ENCODE measurements at places on chromosomes 2 and 18. TPM values are rescaled to one million over a fixed set of nuclear protein-coding genes. Genes with fewer than 3 reads are reported as not detected.

GRCh38 chr2:118091631-118092030, 3.4 kb downstream of the INSIG2 start:
- H3K27me3 ChIP-seq, result no peaks in the 10 kb centered on the region
- DNase-seq, result no peak
- H3K4me1 ChIP-seq, result peaks cover 11% of the 10 kb centered on the region

DNA sequence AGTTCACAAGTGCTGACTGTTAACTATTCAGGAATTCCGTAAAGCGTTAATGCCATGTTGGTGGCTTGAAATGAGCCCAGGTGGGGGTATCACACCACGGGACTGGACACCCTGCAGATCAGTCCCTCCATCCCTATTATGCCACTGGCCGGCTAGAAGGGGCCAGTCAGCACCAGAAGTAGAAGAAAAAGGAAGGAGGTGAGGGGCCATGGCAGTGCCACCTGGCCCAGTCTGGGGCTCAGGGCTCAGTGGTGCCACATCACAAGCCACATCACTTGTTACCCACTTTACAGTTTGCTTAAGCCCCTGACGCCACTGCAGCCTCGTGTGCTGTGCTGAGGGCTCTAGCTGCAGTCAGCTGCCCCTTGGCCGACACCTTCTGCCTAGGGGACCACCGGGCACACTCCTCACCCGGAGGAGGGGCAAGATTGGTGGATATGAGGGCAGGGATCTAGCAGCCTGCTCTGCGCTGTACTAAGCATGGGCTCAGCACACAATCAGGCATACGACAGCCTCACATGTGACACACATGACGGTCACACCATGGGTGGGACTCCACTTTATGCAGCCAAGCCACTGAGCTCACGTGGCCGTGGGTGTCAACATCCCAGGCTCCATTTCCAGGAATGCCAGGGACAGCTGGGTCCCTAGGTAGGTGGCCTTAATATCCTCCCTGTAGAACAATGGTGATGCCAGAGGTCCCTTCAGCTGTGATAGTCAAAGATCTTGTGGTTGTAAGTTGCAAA, 3.6 kb downstream of the LIMS2 start:
- no peak overlapping the region for H3K27ac ChIP-seq
- no peak overlapping the region for H3K4me3 ChIP-seq
- 0 out of 2 replicates have a peak, but pooled peaks cover 3% of the 10 kb centered on the region for H3K27me3 ChIP-seq
- H3K36me3 ChIP-seq, result no peaks in the 10 kb centered on the region
- DNase-seq, result no peak

DNA sequence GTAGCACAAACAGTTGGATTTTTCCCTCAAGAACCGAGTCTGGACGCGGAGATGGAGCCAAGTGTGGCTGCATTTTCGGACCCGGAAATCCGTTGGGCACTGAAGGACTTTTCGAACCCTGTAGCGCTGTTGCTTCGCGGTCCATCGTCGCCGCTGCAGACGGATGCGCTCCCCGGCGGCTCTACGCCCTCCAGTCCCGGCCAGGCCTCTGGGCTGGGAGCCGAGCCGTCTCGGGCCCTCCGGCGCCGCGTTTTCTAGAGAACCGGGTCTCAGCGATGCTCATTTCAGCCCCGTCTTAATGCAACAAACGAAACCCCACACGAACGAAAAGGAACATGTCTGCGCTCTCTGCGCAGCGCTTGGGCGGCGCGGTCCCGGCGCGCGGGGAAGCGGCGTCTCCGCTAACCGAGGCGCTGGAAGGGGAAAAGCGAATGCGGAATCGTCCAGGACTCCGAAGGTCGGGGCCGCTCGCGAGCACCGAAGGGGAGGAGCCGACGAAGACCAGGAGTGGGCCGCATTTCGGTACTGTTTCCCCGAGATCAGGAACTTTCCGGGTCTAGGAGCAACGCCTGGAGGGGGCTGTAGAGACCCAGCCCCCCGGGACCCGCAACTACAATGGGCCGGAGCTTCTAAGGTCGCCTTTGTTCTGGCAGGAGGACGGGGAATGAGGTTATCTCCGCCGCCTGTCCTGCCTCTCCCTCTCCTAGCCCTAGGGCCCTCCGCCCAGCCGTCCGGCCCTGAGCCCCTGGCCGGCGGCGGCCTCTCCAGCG, 3.2 kb downstream of the EMX1 start:
- no peaks in the 10 kb centered on the region for H3K4me1 ChIP-seq
- no peak overlapping the region for H3K27ac ChIP-seq
- no peaks in the 10 kb centered on the region for H3K36me3 ChIP-seq
- DNase-seq, result peak; percentile 57

TUBA3D gene
- total RNA-seq, result not detected

- H3K27me3 ChIP-seq, result no peaks in the 10 kb centered on the region
- H3K4me1 ChIP-seq, result peaks cover 21% of the 10 kb centered on the region
- H3K27ac ChIP-seq, result no peak overlapping the region
- no peak overlapping the region for H3K4me3 ChIP-seq
- no peak for DNase-seq
- no peaks in the 10 kb centered on the region for H3K36me3 ChIP-seq
These were observed 31.0 kb downstream of the TCF7L1 start for GRCh38 chr2:85164145-85164569.

- no peaks in the 10 kb centered on the region for H3K27me3 ChIP-seq
- H3K36me3 ChIP-seq, result no peaks in the 10 kb centered on the region
- H3K27ac ChIP-seq, result no peak overlapping the region
- H3K4me3 ChIP-seq, result no peak overlapping the region
These were observed 181.3 kb upstream of the ZEB2 start for GRCh38 chr2:144701259-144701658.

VWA3B gene
- not detected for total RNA-seq

GRCh38 chr2:120494446-120494845, 148.5 kb downstream of the INHBB start:
- H3K27me3 ChIP-seq, result no peaks in the 10 kb centered on the region
- DNase-seq, result peak; percentile 36
- no peak overlapping the region for H3K27ac ChIP-seq
- H3K4me3 ChIP-seq, result no peak overlapping the region
- no peaks in the 10 kb centered on the region for H3K4me1 ChIP-seq

DNA sequence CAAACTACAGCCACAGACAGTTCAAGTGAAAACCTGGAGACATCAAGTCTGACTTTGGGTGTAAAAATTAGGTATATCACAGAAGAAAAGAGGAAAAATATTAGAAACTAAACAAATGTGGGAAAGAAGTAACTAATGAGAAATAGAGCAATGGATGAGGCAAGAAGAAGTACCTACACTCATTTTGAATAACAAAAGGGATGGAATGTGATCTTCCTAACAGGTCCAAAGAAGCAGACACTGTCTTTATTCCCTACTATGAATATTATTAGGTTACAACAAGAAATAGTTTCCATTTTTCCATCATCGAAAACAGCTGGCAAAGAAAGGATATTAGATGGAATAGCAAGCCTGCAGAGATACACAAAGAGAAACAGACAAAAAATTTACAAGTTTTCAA, 486.3 kb upstream of the FSHR start:
- DNase-seq, result no peak
- H3K4me3 ChIP-seq, result no peak overlapping the region
- no peaks in the 10 kb centered on the region for H3K36me3 ChIP-seq

DNA sequence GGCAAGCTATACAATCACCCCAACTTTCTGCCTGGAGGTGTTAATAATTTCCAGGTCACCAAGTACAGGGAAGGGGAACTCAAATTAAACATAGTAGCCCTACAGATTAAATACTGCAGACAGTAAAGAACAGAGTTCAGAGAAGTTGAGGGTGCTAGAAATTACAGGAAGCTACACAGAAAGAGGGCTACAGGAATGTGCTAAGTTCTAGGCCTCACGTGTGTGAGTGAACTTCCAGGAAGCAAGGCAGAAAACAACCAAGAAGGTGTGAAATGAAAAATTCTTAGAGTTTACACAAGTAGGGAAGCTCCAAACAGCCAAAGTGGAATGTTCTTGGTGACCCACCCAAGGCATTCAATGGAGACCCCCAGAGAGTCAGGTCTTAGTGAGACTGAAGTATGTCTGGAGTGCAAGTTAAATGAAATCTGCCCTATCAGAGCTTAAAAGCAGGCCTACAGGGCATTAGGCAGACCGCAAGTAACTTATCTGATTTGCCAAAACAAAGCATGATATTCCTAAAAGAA, 58.1 kb upstream of the RNU4ATAC start:
- H3K36me3 ChIP-seq, result peaks cover 25% of the 10 kb centered on the region
- H3K4me3 ChIP-seq, result no peak overlapping the region
- no peak for DNase-seq
- peaks cover 44% of the 10 kb centered on the region for H3K4me1 ChIP-seq
- peak overlapping the region; percentile 31 for H3K27ac ChIP-seq
- H3K27me3 ChIP-seq, result no peaks in the 10 kb centered on the region

GRCh38 chr2:98091738-98092137, 4.8 kb downstream of the VWA3B start:
- no peaks in the 10 kb centered on the region for H3K36me3 ChIP-seq
- H3K27ac ChIP-seq, result no peak overlapping the region
- H3K4me1 ChIP-seq, result 0 out of 2 replicates have a peak, but pooled peaks cover under 1% of the 10 kb centered on the region
- peaks cover 27% of the 10 kb centered on the region for H3K27me3 ChIP-seq
- no peak for DNase-seq
- no peak overlapping the region for H3K4me3 ChIP-seq

DNA sequence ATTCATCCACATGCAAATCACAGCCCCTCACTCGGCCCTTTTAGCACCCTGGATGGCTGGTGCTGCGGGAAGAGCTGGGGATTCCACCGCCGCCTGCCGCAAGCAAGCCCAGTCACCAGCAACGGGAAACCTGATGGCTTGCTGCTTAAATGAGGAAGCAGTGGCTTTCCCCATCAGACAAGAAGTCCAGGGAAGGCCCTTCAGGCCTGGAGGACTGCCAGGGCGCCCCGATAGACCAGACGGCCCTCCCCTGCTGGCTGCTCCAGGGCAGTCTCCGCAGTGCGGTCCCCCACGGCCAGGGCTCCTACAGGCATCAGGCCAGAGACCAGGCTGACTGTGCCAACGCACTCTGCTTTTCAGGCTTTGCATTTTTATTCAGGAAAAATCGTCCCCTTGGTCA, 439.1 kb downstream of the EIPR1 start:
- no peak overlapping the region for H3K4me3 ChIP-seq
- no peaks in the 10 kb centered on the region for H3K4me1 ChIP-seq
- DNase-seq, result no peak
- H3K36me3 ChIP-seq, result no peaks in the 10 kb centered on the region
- H3K27me3 ChIP-seq, result no peaks in the 10 kb centered on the region
- H3K27ac ChIP-seq, result no peak overlapping the region

Data from GM23248 (cell line).